ENCODE measurements at places on chromosomes 7 and 10.

DNA sequence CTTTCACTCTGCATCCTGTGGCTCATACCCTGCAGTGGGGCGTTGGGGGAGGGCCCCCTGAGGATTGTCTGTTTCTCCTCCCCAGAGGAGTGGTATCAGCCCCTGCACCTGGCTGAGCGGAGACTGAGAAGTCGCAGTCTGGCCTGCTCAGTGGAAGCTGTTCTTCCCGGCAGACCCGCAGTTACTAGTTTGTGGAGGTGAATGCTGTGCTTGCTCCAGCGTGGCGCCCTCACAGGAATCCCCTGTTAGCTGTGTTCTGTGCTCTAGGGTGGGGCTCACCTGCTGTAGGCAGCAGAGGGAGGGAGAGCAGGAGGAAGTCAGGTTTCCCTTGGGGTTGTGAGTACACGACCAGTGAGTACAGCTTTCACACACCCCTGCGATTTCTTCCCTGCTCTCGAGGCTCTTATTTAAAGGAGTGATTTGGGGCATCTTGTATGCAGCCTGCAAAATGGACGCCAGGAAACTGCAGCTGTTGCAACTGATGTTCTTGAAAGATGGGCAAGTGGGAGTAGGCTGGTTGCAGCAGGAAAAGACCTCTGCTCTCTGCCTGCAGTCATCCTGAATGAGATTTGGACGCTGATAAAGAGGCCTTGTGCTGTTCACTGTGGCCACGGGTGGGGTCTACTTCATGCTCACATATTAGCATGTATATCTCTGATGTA, 66.4 kb downstream of the HK1 start:
- no peak for DNase-seq

GRCh38 chr7:24343614-24344013, 59.6 kb downstream of the NPY start:
- no peak for DNase-seq

DNA sequence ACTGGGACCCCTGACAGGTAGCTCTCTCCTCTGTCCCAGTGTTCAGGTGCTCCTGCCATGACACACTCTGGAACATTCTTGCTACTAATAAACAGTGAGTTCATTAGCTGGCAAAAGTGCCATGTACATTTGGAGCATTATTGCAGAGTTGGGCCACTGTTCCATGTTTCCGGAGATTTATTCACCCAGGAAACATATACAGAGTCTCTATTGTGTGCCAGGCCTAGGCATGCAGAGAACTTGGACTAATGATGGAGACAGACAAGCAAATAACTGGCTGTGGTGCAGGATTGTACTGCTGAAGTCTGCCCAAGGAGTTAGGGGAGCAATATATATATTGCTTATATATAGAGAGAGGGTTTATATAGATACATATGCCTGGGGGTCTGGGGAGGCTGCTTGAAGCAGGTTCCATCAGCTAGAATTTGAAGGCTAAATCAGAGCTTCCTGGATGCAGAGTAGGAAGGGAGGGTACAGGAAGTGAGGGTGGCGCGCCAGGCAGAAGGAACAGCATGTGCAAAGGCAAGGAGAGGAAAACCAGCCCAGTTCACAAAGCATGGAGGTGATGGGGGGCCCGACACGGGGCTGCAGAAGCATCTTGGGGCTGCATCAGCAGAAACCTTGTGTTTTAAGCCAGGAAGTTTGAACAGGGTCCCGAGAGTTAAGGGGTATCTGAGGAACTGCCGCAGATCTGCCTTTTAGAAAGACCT, 22.7 kb upstream of the EEPD1 start:
- no peak for DNase-seq

- no peak for DNase-seq
Observed at GRCh38 chr10:88975377-88975720, 15.2 kb upstream of the FAS start.

DNA sequence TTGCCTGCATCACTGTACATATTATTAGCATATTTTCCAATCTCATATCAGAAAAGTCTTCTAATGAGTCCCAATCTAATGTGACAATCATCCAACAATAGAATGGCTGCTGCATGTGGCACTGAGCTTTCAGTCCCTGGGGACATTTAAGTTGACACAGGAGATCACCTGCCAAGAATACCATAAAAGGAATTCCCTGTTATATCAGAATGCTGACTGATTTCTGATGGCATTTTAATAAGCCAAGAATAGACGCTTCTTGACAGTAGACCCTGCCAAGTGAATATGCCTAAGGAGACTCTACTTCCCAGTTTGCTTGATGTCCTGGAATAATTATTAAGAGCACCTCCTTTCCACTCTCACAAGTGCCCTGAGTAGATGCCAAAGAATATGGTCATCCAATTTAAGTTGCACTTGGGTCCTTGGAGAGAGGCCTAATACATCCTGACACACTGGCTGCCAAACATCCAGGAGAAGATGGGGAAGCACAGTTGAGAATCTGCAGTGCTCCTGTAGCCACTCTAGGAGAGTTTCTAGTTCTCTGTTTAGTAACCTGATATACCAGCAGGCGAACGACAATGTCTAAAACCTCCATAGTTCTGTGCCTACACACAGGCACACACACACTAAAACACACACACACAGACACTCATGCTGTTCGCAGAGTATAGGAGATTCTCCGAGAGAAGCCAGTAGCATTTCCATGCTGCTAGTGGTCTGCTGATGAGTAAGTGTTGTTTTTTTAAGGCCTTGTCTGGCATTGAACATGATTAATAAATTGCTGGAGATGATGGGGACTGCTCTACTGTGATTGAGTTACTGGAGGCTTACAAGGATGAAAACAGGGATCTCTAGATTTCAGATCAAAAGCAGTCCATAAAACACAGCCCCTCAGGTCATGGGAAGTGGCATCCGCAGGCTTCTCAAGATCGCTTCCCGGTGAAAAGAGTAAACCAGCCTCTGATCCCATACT, 369.6 kb downstream of the KCNMA1 start:
- no peak for DNase-seq

DNA sequence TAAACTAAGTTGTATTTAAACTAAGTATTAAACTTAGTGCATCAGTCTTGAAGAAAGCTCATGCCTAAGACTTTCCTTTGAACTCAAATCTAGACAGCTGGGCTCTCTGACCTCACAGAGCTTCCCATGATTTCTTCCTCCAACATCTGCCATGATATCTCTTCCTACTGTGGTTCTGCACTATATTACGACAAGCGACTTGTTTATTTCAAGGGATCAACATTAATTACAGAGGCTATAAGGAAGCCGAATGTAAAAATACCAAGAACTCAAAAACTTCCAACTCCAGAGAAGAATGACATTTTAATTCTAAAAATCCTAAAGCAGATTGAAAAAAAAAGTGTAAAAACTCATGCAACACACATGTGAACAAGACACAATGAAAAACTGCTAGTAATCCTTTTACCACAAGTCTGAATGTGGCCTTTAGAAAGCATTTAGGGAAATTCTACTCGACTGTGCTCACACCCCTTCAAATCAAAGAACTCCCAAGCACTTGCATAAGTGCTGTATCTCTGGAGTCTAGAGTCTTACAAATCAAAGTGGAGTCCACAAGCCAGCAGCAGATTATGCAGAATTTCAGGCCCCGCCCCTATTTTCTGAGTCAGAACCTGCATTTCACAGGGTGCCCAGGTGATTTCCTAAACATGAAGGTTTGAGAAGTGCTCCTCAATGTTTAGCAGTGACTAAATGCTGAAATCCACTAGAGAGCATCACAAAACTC, 22.7 kb upstream of the WASHC2A start:
- no peak for DNase-seq

- DNase-seq: no peak
Observed at GRCh38 chr10:26439406-26440087, 1.4 kb downstream of the APBB1IP start.

DNA sequence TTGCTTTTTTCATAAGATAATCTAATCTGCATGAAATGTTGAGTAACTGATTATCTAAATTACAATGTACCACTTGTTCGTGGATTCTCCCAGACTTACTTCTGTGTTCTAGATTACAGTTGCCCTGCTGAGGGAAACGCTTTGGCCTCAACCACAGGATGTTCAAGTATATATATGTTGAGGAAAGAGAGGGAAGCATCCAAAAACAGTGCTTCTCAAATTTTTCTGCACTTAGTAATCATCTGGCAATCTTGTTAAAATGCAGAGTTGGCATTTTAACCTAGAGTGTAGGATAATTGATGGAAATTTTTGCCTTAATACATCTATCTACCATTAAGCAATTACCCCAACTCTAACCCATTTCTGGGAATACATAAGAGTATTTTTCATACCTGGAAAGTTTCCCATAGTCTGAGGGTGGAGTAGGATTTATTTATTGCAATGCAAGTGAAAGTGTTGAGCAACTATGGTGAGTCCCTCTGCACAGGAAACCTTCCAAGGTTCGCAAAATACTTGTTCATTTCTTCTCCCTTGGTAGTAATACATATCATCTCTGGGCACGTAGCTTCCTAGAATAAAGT, 59.6 kb upstream of the C1GALT1 start:
- no peak for DNase-seq

GRCh38 chr10:70295321-70295720, 11.5 kb upstream of the NPFFR1 start:
- DNase-seq: no peak
